ENCODE measurements at places on chromosomes 2 and 18.
A peak's percentile ranks its signal among the peaks of the same experiment; 100 is the strongest.

DNA sequence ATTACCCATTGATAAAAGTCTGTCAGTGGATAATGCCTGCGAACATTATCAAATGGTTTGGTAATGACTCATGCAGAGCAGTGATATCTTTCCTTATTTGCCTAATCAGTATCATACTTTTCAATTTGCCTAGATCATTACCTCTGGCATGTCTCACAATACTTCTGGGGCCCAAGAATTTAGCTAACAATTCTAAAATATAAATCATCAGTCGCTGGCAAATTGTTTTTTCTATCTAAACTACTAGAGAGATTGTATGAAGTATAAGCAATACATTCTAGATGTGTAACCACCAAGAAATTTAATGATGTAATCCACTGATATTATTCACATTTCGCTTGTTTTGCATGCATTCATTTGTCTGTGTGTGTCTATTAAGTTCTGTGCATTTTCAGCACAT lies 191.2 kb upstream of the CDH19 start:
- no peak for DNase-seq

DNA sequence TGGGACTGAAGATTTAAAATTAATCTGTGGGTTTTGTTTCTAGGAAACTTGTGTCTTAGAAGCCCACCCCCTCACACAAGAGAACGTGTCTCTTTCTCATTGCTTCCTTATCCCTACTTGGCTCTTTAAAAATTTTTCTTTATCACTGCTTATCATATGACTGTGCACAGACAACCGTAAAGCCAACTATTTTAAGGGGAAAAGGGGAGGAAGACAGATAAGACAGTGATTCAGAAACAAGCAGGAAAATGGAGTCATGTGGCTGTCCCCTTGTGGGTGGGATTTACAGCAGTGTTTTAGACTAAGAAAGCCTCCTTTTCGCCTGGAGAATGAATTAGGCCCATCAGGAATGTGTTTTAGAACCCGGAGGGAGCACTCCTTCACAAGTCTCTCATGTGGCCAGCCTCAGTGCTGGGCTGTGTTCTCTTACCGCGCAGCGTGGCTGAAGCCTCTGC lies 17.6 kb downstream of the PRKCE start:
- no peak for DNase-seq

DNA sequence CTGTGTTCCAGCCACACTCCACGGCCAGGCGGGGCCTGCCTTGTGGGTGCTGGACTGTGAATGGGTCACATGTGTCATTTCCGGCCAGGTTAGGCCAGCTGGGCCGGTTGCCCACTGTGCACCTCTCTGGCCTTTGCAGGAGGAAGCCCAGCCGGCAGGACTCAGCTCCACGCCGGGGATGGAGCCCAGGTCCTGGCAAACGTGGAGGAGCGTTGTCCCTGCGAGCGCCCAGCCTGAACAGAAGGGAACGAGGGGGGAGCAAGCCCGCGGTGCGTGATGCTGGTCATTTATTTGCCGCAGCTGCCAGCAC lies 152.9 kb downstream of the PXDN start:
- no peak for DNase-seq

- no peak for DNase-seq
These were observed 24.5 kb downstream of the IRS1 start for GRCh38 chr2:226775032-226775509.

GRCh38 chr2:109266496-109266895 lies 137.5 kb downstream of the SH3RF3 start:
- DNase-seq, result no peak

DNA sequence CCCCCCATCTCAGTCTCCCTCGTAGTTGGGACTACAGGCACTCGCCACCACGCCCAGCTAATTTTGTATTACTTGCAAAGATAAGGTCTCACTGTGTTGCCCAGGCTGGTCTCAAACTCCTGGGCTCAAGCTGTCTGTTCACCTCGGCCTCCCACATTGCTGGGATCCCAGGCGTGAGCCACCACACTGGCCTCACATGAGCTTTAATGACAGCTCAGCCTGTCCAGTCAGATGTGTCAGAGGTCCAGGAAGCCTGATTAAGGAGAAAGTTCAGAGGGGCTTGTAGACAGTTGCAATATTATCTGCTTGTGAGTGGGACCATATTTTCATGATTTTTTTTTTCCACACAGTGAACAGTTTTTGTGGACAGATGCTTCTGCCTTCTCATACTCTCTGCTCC lies 82.0 kb downstream of the LIMS1 start:
- no peak for DNase-seq

GRCh38 chr2:28697602-28698149 lies 54.0 kb upstream of the PPP1CB start:
- DNase-seq, result no peak

DNA sequence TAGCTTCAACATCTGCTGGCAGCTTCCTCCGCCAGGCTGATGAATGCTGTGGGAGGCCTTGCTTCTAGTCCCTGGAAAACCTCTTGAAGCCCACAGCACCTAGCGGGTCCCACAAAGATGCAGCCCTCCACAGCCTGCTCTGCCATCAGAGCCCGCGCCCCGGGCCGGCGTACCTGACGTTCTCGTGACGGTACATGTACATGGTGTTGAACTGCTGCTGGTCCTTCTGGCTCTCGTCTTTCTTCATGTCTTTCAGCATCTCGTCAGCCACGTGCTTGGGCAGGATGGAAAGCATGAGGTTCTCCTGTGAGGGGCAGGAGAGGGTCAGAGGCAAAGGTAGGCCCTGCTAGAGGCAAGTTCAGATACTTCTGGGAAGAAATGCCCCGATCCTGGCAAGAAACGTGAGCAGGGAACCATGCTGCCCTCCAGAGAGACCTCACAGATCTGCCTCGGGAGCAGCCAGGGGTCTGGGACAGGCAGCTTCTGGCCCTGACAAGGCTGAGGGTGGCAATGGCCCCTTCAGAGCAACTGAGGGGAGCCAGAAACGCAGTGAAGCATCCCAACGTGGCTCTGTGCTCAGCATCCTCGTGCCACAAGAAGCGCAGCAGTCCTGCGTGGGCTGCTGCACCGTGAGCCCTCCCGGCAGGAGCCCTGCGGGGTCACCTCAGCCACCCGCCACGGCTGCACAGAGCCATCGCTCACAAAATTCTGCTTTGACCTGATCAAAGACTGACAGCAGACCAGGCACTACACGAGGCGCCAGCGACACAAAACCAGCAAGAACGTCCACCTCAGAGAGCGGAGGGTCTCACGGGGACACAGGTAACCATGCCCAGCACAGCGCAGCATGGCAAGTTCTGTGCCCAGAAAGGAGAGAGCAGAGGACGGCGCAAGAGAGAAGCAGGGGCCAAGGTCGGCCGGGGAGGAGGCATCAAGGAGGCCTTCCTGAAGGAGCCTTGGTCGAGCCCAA lies 49.1 kb downstream of the CENPO start:
- DNase-seq, result no peak

GRCh38 chr2:12555012-12555645 lies 161.6 kb upstream of the TRIB2 start:
- peak; percentile 13 for DNase-seq

DNA sequence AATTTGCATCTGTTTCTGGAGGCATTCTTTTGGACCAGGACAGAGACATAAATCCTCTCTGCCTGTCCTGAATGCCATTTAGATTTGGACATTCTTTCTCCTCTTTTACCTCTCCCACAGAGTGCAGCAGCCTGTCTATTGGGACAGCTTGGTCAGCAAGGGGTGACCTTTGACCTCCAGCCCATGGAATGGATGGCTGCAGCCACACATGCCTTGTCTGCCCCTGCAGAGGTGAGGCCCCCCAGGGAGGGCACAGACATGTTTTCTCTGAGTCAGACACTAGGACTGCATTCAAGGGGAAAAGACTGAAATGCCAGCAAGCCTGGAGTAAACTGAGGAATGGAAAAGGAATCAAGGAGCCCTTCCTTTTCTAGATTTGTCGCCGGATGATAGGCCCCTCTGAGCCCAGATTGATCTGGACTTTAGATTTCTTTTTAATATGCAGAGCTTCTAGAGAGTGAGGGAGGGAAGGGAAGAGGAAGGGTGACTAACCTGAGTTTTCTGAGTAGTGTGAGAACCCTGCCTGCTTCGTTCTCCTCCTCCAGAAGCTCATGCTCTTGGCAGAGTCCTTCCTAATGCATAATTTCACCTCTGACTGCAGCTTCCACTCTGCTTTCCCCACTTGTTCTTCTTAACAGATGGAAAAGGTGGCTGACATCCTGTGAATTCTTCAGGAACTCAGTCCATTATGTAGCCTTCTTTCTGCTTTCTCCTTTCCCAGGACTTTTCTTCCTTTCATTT lies 16.1 kb upstream of the TTLL4 start:
- no peak for DNase-seq

- DNase-seq, result no peak
These were observed 68.9 kb downstream of the PLCL1 start for GRCh38 chr2:197873293-197873701.

- DNase-seq, result no peak
These were observed 12.1 kb upstream of the RHOB start for GRCh38 chr2:20434588-20435294.

- DNase-seq, result no peak
These were observed 33.2 kb downstream of the KCNS3 start for GRCh38 chr2:17911491-17912260.

DNA sequence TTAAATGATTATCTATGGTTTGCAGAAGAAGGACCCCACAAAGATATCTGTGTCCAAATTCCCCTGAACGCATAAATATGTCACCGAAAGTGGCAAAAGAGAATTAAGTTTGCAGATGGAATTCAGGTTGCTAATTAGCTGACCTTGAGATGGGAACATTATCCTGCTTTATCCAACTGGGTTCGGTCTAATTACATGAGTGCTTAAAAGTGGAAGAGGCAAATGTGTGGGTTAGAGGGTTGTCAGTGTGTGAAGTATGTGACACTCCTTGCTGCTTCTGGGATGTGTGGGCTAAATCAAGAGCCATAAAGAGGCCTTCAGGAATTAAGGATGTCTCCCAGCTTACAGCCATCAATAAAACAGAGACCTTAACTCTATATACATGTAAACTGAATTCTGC lies 53.5 kb downstream of the CDH19 start:
- DNase-seq, result no peak

- no peak for DNase-seq
These were observed 35.3 kb upstream of the ANKRD44 start for GRCh38 chr2:197345846-197346370.

DNA sequence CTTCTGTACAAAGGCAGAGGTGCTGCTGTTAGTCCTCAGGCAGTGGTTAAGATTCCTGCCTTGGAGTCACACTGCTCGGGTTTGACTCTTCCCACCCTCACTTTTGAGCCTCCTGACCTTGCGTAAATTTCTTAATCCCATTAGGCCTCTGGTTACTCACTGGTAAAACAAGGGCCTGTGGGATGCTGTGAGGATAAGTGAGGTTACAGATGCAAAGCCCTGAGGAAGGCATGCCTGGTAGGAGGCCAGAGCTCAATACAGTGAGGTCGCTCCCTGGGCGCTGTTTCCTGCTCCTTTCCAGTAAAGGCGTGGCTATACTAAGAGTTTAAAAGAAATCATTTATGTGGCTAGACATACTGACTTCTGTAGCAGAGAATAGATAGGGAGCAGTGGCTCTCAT lies 127.5 kb upstream of the TMEM200C start:
- DNase-seq, result no peak

DNA sequence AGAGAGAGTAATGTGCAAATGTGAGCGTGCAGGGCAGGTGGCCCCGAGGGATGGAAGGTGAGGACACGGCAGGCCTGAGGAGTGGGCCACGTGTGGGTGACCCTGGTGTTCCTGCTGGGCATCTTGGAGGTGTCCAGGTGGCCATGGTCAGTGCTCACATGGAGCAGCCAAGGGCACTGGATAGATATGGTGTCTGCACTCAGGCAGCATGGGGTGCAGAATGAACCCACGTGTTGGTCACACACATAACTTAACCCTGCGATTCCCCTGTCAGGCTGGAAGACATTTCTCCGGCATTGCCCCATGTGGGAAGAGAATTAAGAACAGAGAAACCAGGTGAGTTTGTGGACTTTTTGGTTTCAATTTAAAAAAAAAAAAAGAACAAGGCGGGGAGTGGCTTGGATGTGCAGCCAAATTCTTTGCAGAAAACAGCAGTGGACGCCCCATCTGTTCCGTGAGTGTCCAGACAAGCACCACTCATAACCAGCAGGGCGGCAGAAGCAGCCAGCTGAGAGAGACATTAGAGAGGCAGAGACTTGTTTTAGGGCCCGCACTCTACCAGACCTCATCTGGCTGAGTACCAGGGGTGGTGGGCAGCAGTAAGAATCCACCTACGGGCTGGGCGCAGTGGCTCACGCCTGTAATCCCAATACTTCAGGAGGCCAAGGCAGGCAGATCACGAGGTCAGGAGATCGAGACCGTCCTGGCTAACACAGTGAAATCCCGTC lies 249.8 kb downstream of the ACKR3 start:
- no peak for DNase-seq

GRCh38 chr2:138137949-138138348 lies 173.7 kb downstream of the HNMT start:
- no peak for DNase-seq

DNA sequence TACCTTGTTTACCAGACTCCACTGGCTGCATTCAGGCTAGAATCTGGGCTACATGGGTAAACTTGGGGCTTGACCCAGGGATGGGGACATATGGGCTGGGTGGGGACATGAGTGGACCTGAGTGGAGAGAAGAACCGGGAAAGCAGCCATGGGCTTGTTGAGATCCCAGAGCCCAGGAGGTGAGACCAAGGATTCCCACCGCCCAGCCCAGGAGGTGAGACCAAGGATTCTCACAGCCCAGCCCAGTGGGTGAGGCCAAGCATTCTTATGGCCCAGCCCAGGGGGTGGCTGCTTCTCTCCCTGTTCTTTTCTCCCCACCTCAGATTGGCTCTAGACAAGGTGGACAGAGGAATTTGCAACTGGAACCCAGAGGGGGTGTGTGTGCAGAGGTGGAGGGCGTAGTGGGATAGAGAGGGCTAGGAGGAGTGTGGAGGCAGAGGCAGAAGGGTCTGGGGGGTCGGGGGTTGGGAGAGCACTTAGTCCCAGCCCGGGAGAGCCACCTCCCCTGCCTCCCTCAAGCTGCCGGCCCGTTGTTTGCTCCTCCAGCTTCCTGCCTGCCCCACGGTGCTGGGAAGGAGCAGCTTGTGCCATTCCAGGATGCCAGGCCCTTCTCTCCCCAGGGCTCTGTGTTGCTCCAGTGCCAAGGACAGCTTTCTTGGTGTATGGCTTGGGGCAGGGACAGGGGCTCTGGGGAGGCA lies 25.6 kb downstream of the GLI2 start:
- DNase-seq, result no peak

DNA sequence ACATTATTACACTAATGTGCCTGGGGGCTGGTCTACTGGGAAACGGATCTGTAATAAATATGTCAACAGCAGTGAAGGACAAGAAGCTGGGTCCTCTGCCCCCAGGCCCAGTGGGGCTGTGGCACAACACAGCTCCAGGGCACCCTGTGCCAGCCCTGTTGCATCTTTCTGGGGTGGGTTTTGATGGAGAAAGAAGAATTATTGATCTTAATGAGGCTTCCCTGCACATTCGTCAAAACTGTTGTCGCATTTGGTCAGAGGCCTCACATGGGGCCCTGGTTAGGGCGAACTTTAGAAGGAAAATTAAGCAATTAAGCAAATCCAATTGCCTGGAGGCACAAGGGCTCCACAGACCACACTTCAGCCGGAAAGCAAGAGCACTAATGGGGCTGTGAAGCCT lies 30.0 kb upstream of the TWIST2 start:
- DNase-seq, result no peak

- no peak for DNase-seq
These were observed 307.8 kb upstream of the CELF4 start for GRCh38 chr18:37873416-37873815.

GRCh38 chr18:46809145-46809544 lies 52.3 kb upstream of the ST8SIA5 start:
- no peak for DNase-seq

GRCh38 chr18:63113899-63114565 lies 205.5 kb downstream of the BCL2 start:
- DNase-seq, result no peak
